Spinal cord (tissue), 10 donors: ENCODE measurements at places on chromosomes 2 and 18.

- no peak for DNase-seq
Measured at GRCh38 chr2:159140070-159140769, 146.3 kb downstream of the WDSUB1 start.

- no peak for DNase-seq
Measured at GRCh38 chr2:205780645-205781044, 98.3 kb downstream of the NRP2 start.

DNA sequence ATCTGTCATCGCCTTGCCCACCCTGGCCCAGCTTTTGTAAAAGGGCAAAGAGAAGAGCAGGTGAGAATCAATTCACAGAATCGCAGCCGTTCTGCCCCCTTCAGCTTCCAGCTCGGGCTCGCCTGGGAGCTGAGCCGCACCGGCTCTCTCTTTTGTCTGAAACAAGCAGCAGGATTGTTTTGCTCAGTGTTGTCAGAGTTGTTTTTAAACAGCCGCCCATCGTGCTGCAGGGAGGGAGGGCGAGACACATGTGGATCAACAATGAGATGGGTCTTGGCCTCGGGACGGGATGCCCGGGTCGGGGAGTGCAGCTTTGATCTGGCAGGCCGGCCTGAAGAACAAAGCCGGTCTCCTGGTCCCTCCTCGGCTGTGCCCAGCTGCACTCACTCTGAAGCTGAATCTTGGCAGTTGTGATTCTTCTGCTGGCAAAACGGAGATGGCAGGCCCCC lies 39.7 kb upstream of the HDAC4 start:
- peak; percentile 67 for DNase-seq

DNA sequence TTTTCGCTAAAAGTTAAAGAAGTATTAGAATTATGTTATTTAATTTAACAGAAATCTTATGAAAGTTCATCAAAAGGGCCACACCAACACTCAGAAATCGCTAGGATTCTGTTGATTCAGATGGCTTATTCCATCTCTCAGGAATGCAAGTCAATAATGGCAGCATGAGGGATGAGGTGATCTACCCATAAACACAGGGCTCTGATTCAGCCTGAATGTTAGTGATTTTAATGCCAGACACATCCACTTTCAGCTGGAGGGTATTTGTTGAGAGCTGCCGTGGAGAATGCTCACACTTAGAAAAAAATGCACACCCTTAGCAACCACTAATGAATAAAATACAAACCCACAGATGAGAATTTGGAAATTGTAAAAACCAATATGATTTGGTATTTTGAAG lies 173.3 kb upstream of the ERBB4 start:
- DNase-seq = peak; percentile 80

DNA sequence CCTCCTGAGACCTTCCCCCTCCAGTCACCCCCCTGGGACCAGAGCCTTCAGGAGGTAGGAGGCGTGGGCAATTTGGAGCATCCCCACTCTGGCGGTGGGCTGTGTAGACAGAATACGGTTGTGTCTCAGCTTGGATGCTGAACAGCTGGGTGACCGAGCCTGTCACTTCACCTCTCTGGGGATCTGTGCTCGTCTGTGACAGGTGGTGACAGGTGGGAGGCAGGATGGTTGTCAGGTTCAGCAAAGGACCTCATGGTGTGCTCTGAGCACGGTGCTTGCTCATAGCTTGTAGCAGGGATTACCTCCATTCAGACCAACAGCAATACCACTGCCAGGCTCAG lies 186.5 kb upstream of the HS6ST1 start:
- DNase-seq = no peak

DNA sequence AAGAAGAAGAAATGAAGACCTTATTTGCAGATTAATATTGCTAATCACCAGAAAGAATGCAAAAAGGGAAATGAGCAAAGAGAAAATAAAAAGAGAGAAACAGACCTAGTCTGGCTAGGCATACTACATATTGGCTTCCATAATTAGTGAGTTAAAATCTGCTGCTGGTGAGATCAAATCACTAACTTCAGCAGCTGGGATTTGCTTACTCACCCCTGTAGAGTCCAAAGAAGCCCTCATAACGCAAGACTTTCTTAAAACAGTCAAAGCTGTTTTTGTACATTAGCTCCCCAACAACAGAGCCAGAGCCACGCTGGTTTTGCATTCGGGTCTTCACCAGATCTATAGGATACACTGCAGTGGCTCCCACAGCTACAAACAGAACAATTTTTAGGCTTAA lies 80.9 kb downstream of the SLC25A12 start:
- DNase-seq = no peak

DNA sequence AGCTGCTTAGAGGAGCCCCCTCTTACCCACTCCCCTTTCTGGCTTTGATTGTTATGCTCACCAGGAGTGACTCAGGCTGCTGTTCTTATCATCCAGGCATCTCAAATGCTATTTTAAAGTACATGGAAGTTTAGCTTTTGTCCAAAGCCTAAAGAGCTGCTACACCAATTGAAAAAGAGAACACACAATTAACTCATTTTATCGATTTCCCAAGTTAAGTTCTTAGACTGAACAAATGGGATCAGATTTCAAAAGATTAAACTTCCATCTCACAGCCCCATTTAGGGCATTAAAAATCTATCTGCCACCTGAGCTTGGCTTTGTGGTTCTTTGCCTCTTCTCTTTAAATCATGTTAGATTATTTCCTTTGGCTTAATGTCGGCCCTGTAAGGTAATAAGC lies 81.2 kb downstream of the MYO5B start:
- no peak for DNase-seq

- no peak for DNase-seq
Measured at GRCh38 chr2:84231478-84231877, 227.6 kb downstream of the SUCLG1 start.

GRCh38 chr2:146632707-146633106 lies 1212.1 kb upstream of the ACVR2A start:
- DNase-seq = no peak

- no peak for DNase-seq
Measured at GRCh38 chr2:153584244-153584643, 105.7 kb upstream of the RPRM start.

DNA sequence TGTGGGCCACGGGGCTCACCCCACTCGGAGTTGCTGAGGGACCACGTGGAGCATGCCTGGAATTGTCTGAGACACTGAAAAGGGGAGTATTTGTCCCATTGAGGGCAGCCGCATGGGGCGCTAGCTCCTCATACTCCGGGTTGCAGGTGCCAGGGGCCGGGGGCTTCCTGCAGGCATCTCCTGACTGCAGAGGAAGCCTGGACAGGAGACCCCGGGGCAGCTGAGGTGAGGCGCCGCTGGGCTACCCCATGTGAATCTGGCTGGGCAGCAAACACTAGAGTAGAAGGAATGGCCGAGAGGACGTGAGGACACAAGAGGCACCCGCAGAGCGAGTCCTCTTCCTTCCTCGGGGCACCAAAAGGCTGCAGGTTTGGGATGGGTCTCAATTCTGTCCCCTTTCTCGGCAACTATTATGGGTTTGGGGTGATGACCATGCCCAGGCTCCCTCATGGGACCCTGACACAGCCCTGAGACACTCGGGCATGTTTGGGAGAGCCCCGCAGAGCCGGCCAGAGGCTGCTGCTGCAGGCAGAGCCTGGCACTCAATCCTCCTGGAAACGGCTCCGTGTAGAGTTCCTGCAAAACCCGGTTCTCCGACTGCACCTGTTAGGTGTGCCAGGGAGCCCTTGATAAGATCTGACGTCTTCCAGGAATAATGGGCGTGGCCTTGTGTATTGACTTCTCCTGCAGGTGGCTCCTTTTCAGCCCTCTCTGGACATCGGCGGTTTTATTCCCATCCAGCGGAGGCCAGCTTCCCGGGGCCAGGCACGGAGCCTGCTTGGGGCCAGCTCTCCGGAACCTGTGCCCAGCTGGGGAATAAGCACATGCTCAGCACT lies 77.0 kb downstream of the CTIF start:
- no peak for DNase-seq

- DNase-seq = no peak
Measured at GRCh38 chr2:25566094-25566493, 107.3 kb downstream of the DTNB start.

GRCh38 chr2:241701399-241702154 lies at the start of gene ING5:
ING5 (plus strand) TSS chr2:241702039; CDS start chr2:241702066, 27 bp downstream.
- peak; percentile 91 for DNase-seq

DNA sequence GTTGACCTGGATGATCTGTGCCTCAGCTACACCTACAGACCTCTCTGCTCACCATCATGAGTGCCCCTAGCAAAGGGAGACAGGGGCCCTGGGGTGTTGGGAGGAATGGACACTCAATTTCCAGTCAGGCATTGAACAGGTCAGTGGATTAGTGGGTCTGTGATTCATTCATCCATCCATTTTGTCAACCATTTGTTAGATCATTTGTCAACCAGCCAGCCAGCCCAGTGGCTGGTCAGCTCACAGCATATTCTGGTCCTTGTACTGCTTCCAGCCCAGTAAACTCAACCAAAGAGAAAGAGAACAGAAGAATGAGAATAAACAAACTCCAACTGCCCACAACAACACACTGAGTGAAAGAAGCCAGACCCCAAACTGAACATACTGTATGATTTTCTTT lies 4.6 kb upstream of the KLF11 start:
- DNase-seq = no peak

DNA sequence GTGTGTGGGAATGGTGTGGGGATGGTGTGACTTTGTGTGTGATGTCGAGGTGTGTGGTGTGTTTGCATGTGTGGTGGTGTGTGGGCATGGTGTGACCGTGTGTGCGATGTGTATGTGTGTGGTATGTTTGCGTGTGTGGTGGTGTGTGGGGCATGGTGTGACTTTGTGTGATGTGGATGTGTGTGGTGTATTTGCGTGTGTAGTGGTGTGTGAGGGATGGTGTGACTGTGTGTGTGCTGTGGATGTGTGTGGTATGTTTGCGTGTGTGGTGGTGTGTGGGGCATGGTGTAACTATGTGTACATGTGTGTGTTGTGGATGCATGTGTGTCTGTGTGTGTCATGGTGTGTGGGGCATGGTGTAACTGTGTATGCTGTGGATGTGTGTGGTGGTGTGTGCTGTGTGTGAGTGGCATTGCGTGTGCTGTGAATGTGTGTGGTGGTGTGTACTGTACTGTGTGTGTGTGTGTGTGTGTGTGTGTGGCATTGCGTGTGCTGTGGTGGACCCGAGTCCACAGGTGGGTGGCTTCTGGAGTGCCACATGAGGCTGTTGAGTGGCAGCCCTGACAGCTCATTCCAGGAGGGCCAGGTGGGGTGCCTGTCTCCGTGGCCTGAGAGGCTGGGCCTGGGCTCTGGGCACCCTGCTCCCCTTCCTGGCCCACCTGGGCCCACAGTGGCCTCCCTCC lies 14.7 kb downstream of the ODC1 start:
- no peak for DNase-seq

DNA sequence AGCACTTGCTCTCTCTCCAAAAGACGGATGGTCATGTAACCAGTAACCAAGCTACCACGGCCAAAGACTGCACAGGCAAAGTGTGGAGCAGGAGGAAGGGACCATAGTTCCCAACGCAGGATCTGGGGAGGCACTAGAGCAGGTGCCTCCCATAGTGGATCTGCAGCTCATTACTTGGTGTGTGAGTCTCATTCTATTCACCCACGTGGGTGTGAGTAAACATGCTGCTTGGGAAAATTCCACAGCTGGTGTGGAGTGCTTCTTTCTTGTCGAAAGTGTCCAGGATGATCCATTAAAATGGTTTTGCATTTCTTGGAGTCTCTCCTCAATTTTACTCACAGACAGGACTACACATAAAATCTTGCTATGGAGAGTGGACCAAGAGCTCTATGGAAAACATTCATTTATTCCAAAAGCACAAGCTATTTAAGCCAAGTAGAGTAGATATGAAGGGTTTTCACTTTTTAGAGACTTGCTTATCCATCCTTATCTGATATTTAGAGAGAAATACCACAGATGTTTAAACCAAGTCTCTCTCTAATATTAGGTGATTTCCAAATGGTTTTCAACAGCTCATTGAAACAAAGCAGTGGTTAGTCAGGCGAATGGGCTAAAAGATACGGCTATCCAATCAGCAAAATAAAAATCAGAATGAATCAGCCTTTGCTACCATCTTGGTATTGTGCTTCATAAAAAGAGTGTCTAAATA lies 104.3 kb upstream of the CCDC195 start:
- DNase-seq = no peak

GRCh38 chr2:59935005-59935404 lies 618.4 kb downstream of the BCL11A start:
- DNase-seq = no peak

DNA sequence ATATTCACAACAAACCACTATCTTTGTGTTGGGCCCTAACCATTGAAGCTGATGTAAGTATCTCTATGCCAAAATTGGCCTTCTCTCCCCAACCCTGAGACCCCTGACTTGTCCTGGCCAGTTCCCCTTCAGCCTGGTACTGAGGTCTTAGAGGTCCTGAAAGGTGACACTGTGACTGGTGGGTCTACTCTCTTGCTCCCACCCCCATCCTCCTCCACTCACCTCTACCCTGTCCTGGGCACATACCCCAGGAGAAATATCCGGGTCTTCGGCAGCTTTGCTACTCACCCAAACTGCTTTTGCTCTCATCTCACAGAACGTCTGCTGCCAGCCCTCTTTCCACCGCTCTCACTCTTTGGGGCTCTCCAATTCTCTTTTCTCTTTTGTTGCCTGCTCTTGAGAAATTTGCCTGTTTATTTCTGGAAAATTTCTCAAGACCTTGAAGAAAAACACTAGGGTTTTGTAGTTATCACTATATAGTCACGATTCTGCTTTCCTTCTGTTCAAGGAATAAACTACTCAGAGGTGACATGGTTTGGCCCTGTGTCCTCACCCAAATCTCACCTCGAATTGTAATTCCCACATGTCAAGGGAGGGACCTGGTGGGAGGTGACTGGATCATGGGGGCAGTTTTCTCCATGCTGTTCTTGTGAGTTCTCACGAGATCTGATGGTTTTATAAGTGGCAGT lies 133.8 kb upstream of the PKDCC start:
- DNase-seq = no peak

DNA sequence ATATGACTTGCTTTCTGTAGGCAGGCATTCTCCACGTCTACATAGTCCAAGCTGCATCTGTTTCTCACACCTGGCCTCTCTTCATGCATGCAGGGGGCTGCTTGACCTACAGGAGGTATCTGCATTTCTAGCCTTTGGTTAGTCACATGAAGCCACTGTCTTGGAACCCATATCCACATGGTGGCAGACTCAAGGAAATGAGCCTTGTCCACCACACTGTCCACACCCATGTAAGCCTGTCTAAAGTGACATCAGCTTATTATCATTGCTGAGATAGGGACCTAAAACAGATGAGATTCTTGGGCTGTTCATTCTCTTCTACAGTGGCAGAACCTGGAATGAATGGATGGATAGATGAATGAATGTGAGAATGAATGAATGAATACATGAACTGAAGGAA lies 160.4 kb downstream of the DOCK10 start:
- DNase-seq = no peak

DNA sequence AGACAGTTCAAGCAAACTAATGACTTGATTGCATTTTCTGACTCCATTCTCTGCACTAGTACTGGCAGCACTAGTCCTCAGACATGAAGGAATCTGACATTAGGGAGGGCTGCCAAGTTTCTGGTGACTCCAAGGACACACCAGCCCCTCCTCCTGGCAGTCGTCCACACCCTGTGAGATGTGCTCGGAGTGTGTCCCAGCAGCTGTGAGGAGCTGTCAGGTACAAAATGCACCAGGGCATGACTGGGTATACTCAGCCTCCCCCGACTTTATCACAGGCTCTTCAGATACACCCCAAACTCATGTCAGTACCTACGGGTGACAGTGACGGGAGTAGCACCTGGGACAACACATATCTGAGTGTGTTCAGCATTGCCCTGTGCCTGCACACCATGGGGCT lies 43.1 kb downstream of the EDAR start:
- peak; percentile 57 for DNase-seq
